ENCODE measurements at places on chromosomes 6 and 20. TPM values are rescaled to one million over a fixed set of nuclear protein-coding genes. Genes with fewer than 3 reads are reported as not detected.

The PLN gene
- total RNA-seq: not detected

The BTNL2 gene
- 0.26 TPM for total RNA-seq

The SIRPD gene
- total RNA-seq: not detected

The ADGRF5 gene
- total RNA-seq: not detected

The BNIP5 gene
- not detected for total RNA-seq

The ULBP3 gene
- total RNA-seq: 11.1 TPM

The C20orf202 gene
- total RNA-seq: not detected

The B3GALT4 gene
- 3.9 TPM for total RNA-seq

The CASS4 gene
- total RNA-seq: 0.13 TPM

The HRH3 gene
- not detected for total RNA-seq

The LAMA2 gene
- total RNA-seq: under 0.01 TPM

The SAPCD1 gene
- total RNA-seq: 1.3 TPM

The PNPLA1 gene
- 0.26 TPM for total RNA-seq

The SOX4 gene
- total RNA-seq: 36.6 TPM

The ENPP4 gene
- 0.26 TPM for total RNA-seq

The LSM14B gene
- 85.8 TPM for total RNA-seq

The RAET1G gene
- total RNA-seq: 45.0 TPM

The TXLNB gene
- total RNA-seq: not detected

The BPIFA3 gene
- not detected for total RNA-seq

The IRF4 gene
- total RNA-seq: not detected

The SLC25A27 gene
- total RNA-seq: 5.3 TPM

The TMC2 gene
- not detected for total RNA-seq

The RAB5IF gene
- 120 TPM for total RNA-seq

The CYP24A1 gene
- total RNA-seq: 6.9 TPM

The PTCRA gene
- not detected for total RNA-seq

The OR12D3 gene
- not detected for total RNA-seq

The OTOR gene
- not detected for total RNA-seq

The TPX2 gene
- total RNA-seq: 1.8 TPM

The FGD2 gene
- total RNA-seq: under 0.01 TPM

The CFAP61 gene
- 0.13 TPM for total RNA-seq

The RFX6 gene
- not detected for total RNA-seq

The SPEF1 gene
- total RNA-seq: not detected

The PAK5 gene
- total RNA-seq: not detected
